ENCODE measurements at places on chromosomes 2 and 18. TPM values are rescaled to one million over a fixed set of nuclear protein-coding genes. Genes with fewer than 3 reads are reported as not detected.

Gene SH3BP4
- total RNA-seq: 44.1 TPM

Gene SNED1
- total RNA-seq: 7.1 TPM

Gene FOXI3
- total RNA-seq: 0.27 TPM

DNA sequence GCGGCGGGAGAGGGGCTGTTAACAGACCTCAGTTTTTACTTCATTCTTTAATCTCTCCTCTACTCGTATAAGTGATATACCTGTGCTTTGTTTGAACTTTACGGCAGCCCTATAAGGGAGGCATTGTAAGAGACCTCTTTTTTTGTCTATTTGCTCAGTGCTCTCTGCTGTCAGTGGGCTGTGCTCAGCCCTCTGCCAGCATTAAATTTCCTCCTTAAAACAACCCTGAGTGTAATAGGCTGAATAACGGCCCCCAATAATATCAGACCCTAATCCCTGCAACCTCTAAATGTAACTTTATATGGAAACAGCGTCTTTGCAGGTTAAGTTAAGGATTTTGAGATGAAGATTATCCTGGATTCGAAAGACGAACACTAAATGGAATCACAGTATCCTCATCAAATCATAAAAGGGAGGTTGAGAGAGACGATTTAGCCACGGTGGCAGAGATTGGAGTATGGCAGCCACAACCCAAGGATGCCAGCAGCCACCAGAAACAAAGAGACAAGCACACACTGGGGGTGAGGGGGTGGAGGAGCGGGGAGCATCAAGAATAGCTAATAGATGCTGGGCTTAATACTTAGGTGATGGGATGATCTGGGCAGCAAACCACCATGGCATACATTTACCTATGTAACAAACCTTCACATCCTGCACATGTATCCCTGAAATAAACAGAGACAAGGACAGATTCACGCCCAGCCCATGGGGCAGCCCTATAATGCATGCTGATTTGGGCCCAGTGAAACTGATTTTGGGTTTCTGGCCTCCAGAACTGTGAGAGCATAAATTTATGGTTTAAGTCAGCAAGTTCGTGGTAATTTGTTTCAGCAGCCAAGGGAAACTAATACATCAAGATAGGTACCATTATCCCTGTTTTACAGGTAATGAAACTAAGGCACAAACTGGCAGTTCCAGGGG is 894 bp upstream of the FARSB start:
- no peaks in the 10 kb centered on the region for H3K36me3 ChIP-seq
- H3K27me3 ChIP-seq: no peaks in the 10 kb centered on the region
- peak overlapping the region; percentile 99 for H3K27ac ChIP-seq
- no peak for DNase-seq
- peaks cover 19% of the 10 kb centered on the region for H3K4me1 ChIP-seq

Gene MLPH
- total RNA-seq: 7.7 TPM

- no peaks in the 10 kb centered on the region for H3K4me1 ChIP-seq
- DNase-seq: no peak
- no peak overlapping the region for H3K27ac ChIP-seq
- no peaks in the 10 kb centered on the region for H3K36me3 ChIP-seq
- H3K27me3 ChIP-seq: peaks cover 74% of the 10 kb centered on the region
These were observed 247.8 kb downstream of the PAX3 start for GRCh38 chr2:222050981-222051380.

DNA sequence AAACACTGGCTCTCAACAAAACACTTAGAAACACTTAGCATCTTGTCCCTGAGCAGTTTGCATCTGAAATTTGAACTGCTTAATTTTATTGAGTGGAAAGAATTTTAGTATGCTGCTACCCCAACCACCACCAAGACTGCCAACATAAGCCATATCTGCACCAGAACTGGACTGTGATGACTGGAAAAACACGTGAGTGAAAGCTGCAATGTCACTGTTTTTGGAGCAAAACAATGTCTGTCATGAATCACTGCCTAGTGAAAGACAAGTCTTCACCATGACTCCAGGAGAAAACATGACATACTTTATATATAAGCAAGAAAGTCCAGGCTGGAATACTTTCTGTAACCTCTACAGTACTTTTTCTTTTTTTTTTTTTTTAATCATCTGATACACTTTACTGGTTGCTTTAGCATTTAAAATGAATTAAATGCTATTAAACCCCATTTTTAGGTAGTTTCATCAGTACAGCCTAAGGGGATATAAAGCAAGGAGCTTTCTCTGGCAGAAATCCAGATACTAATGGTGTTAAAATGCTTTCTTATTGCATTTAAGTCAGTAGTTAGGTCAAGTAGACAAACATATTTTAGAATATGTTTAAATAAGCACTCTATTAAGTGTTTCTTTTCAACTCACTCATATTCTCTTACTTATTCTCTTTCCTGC is 2129.4 kb upstream of the PIK3C3 start:
- no peak overlapping the region for H3K4me3 ChIP-seq
- H3K27me3 ChIP-seq: no peaks in the 10 kb centered on the region
- H3K36me3 ChIP-seq: no peaks in the 10 kb centered on the region
- H3K27ac ChIP-seq: no peak overlapping the region
- DNase-seq: no peak
- H3K4me1 ChIP-seq: peaks cover 3% of the 10 kb centered on the region

Gene AMMECR1L
- total RNA-seq: 23.1 TPM

DNA sequence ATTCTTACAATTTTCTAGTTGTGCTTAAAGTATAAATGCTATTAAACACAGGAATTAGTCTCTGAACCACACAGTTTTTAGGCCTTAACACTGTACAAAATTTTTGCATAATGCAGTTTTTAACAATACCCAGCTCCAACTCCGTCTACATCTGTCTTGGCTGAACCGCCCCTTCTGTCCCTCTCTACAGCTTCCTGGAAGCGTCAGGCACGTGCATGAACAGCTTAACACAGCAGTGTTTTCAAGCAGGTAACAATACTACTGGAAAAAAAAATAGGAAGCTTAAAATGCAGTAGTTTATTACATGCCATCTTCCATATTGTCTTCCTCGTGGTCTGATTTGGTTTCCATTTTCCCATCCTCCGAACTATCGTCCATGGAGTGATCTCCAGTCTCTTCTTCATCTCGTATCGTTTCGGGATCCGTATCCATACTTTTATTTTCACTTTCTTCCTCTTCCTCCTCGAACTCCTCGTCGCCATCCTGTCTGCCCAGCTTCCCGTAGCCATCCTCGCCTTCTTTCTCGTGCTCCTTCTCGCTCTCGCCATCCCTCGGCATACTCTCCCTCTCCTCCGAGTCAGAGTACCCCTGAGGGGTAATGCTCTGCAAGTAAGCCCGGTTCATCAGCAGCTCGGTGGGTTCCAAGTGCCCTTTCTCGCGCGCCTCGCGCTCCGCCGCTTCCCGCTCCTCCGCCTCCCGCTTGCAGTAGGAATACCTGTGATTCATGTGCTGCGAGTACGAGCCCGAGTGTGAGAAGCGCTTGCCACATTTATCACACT is 130.6 kb downstream of the ZEB2 start:
- H3K27me3 ChIP-seq: no peaks in the 10 kb centered on the region
- peaks cover 11% of the 10 kb centered on the region for H3K4me1 ChIP-seq
- DNase-seq: no peak
- H3K27ac ChIP-seq: no peak overlapping the region
- H3K36me3 ChIP-seq: peaks cover 17% of the 10 kb centered on the region

DNA sequence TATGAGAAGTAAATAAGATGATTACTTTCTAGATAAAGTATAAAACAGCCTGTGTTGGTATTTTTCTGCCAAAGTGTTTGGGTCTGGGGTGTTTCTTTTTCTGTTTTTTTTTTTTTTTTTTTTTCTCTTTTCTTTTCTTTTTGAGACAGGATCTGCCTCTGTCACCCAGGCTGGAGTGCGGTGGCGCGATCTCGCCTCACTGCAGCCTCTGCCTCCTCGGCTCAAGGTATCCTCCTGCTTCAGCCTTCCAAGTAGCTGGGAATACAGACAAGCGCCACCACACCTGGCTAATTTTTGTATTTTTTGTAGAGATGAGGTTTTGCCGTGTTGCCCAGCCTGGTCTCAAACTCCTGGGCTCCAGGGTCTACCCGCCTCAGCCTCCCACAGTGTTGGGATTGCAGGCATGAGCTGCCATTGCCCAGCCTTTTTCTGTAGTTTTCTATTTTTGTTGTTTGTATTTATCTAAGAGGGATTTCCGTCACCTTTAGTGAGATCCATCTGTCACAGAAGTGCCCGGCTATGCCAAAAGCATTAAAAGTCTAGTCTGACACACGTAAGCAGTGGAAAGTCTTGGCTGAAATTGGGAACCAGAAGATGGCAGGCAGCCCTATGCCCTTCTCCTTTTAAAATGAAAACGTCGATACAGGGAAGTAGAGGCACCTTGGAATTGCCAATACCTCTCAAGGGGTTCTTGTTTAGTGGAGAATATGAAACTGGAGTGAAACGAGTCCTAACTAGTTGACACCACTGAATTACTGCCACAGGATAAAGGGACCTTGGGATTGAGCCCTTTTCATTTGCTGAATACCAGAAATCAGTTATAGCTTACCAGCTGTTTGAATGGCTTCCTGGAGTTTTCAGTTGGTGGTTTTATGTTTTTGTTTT is 14.0 kb downstream of the UGP2 start:
- no peak overlapping the region for H3K4me3 ChIP-seq
- no peaks in the 10 kb centered on the region for H3K27me3 ChIP-seq
- H3K36me3 ChIP-seq: peaks cover 32% of the 10 kb centered on the region
- peaks cover 35% of the 10 kb centered on the region for H3K4me1 ChIP-seq
- no peak overlapping the region for H3K27ac ChIP-seq

Gene CCDC148
- 3.1 TPM for total RNA-seq

- peaks cover 28% of the 10 kb centered on the region for H3K36me3 ChIP-seq
- no peak overlapping the region for H3K4me3 ChIP-seq
- DNase-seq: no peak
- H3K4me1 ChIP-seq: no peaks in the 10 kb centered on the region
- peak overlapping the region; percentile 61 for H3K27ac ChIP-seq
- no peaks in the 10 kb centered on the region for H3K27me3 ChIP-seq
These were observed 13.3 kb downstream of the CNOT11 start for GRCh38 chr2:101265893-101266499.

DNA sequence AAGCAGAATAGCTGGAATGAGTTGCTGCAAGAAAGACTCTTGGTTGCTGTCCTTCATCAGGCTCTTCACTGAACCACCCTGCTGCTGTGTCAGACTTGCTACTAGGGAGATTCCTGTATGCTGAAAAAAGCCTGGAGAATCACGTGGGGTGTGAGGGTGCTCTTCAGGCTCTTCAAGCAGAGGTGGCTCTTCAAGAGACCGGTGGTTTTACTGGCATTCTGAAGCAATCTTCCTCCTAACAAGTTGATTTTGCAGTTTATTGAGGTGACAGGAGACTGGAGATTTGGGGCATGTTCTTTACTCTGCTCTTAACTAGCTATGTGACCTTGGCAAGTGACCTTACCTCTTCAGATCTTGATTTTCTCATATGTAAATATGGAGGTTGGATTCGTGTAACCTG is 14.1 kb downstream of the TMEM178A start:
- DNase-seq: no peak
- H3K27ac ChIP-seq: no peak overlapping the region
- no peaks in the 10 kb centered on the region for H3K27me3 ChIP-seq
- H3K4me3 ChIP-seq: no peak overlapping the region
- peaks cover 4% of the 10 kb centered on the region for H3K36me3 ChIP-seq
- peaks cover 4% of the 10 kb centered on the region for H3K4me1 ChIP-seq

DNA sequence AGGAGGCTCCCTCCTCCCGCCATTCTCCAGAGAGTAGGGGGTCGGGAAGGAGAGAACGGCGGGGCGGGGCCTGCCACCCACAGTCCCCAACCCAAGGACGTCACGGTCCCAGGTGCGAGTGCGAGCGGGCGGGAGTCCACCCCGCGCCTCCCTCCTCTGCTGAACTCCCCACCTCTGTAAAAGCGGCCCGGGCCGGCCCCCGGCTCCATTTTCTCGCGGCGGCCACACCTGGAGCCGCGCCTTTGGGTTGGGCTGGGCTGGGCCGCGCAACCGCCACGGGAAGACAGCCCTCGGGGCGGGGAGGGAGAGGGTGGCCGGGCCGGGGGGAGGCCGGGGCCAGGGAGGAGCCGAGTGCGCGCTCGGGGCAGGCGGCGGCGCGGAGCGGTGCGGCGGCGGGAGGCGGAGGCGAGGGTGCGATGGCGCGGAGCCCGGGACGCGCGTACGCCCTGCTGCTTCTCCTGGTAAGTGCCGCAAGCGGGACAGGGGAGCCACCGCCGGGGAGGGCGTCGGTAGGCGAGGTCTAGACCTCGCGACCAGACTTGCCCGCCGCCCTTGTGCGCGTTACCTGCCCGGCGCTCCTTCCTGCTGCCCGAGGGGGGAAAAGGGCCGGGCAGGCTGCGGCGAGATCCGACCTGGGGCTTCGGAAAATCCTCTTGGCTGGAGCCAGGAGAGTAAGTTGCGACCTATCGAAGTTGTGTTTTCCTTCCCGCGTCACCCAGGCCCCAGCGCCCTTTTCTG is at the start of gene DSG2:
TSS of gene DSG2 (plus strand) at position 342 of the 738 bp plus-strand sequence. CDS start at position 417, 75 bp downstream.
- H3K27ac ChIP-seq: peak within 1 kb of the TSS; percentile 98
- H3K4me1 ChIP-seq: peaks cover 31% of the 10 kb centered on the region
- no peaks in the 10 kb centered on the region for H3K27me3 ChIP-seq
- no peaks in the 10 kb centered on the region for H3K36me3 ChIP-seq

GRCh38 chr2:88176352-88176984 is 6.3 kb downstream of the THNSL2 start:
- H3K4me1 ChIP-seq: peaks cover 11% of the 10 kb centered on the region
- H3K4me3 ChIP-seq: no peak overlapping the region
- H3K27ac ChIP-seq: no peak overlapping the region

DNA sequence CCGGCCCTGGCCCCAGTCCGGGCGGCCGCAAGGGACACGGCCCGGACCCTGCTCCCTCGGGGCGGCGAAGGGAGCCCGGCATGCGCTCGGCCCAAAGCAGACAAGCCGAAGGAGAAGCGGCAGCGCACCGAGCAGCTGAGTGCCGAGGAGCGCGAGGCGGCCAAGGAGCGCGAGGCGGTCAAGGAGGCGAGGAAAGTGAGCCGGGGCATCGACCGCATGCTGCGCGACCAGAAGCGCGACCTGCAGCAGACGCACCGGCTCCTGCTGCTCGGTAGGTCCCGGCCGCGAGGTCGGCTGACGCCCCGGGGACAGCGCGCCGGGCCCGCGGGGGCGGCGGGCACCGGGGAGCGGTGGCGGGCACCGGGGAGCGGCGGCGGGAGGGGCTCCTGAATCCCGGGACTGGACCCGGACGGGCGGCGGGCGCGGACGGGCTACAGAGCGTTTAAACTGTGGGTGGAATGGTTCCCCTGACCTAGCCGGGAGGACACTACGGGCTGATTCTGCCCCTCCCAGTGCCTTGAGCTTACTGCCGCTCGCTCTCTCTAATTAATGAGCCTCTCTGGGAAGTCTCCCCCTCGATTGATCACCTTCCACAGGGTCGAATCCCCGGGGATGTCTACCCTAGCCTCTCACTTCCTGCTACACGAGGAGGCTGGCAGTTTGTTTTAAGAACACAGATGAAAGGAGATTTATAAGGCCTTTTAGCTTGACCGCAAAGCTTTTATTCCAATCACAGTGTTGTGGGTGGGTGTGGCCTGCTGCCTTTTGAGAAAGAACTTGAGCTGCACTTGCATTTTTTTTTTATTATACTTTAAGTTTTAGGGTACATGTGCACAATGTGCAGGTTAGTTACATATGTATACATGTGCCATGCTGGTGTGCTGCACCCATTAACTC is 853 bp downstream of the GNAL start:
- H3K27me3 ChIP-seq: peaks cover 19% of the 10 kb centered on the region
- H3K4me1 ChIP-seq: peaks cover 5% of the 10 kb centered on the region
- peak overlapping the region; percentile 74 for H3K4me3 ChIP-seq
- peak; percentile 59 for DNase-seq
- H3K27ac ChIP-seq: no peak overlapping the region
- no peaks in the 10 kb centered on the region for H3K36me3 ChIP-seq

Measured in mesothelial cell of epicardium (in vitro differentiated cells).